Dermis blood vessel endothelial cell (primary cell): ENCODE measurements at places on chromosomes 6 and 20. TPM values are rescaled to one million over a fixed set of nuclear protein-coding genes. Genes with fewer than 3 reads are reported as not detected.
A peak's percentile ranks its signal among the peaks of the same experiment; 100 is the strongest.

- peak; percentile 96 for DNase-seq
These were observed 6.2 kb downstream of the TMEM242 start for GRCh38 chr6:157316871-157317814.

GRCh38 chr6:97630604-97631003, 347.6 kb upstream of the MMS22L start:
- DNase-seq = no peak

DNA sequence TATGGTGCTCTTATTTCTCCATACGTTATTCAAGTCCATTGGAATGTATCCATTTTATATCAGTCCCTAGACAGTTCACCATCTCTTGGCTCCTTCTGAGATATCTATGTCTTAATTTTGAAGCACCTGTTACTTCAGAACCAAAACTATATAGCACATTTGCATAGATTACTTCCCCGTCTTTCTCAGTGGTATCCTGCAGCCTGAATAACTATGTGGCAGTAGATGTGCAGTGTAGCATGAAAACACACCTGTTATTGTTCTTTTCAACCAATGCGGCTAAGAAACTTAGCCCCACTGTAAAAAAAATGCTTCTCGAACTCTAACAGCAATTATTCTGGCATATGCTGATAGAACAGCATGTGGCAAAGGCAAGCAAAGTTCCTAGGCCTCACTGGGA, 1184.4 kb upstream of the ADGRB3 start:
- no peak for DNase-seq

Gene HLA-E
- total RNA-seq = 717 and 1,065 TPM in 2 replicates

GRCh38 chr6:32837651-32838113, 857 bp downstream of the TAP2 start:
- DNase-seq = peak; percentile 17

DNA sequence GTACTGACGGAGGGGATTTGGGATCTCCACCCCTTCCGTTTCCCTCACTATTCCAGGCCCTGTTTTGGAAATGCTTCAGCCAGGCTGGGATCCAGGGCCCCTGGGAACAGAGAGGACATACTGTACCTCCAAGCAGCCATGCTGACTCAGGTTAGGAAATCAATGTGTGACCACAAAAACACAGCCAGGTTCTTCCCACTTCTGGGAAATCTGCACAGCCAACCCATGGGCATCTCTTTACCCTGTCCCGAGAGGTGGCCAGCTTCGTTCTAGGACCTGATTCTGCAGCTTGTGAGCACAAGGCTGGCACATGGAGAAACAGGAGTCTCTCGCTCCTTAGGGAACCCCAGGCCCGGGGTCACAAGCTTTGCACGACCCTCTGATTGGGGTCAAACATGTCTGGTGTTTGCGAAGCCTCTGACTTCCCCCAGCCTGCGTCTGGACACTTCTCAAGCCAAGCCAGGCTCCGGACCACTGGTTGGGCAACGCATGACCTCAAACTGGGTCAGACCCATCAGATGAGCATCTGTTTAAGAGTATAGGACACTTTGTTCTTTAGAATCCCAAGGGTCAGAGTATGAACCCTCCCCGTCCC, 8.3 kb upstream of the TTPAL start:
- DNase-seq = no peak

DNA sequence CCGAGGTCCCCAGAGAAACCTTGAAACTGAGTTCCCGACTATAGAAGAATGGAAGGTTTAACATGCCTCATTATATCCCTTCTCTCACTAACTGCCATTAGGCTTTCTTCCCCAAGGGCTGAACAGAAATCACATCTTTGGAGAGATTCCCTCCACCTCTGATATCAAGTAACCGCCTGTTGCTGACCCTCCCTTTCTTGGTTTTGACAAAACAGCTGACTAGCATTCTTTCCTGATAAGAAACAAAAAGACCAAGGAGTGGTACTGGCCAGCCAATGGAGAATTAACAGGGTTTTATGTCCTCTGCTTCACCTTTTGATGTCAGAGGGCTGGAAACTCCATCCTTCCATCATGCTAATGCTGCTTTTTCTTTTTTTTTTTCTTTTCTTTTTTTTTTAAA, 176.6 kb upstream of the ADGRB3 start:
- DNase-seq = no peak

- no peak for DNase-seq
These were observed 6.8 kb upstream of the ADTRP start for GRCh38 chr6:11785415-11785773.

- DNase-seq = no peak
These were observed 1267.0 kb upstream of the CITED2 start for GRCh38 chr6:140641412-140641811.

DNA sequence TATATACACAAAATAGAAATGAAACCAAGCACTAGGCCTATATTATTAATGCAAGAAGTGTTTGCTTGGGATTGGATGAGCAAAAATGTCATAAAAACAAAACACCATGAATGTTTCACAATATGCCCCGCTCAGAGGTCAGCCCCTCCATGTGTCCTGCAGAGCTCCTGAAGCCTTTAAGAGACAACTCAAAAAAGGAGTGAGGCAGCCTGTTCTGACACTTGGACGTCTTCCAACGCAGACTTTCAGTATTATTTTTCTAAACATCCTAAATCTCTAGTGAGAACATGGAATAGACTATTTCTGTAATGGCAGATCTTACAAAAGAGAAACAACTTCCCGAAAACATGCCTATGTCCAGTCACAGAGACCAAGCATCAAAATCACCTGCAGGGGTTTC, 322.6 kb downstream of the PRKN start:
- no peak for DNase-seq

Gene NINL
- total RNA-seq = 21.6 and 24.8 TPM in 2 replicates

GRCh38 chr6:33622456-33623431, 1.6 kb downstream of the ITPR3 start:
- peak; percentile 19 for DNase-seq

Gene ZKSCAN3
- 6.3 and 9.7 TPM in 2 replicates for total RNA-seq

DNA sequence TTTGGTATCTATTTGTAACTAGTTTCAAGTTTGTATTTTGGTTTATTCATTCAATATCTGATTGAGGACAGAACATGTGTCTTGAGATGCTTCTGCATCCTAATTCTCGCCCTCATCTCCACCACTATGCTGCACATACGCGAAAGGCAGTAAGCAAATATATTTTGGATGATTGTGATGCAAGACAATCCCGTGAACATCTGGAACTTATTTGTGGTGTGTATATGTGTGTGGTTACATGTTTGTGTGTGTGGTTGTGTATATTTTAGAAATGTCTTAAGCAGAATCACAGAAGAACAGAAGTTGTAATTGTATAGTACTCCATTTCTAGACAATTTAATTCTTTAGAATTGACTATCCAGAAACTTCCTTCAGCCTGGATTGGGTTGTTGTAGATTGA, 35.1 kb upstream of the RNF144B start:
- DNase-seq = no peak

Gene SERPINB6
- 127 and 135 TPM in 2 replicates for total RNA-seq

Gene KIAA0408
- total RNA-seq = under 0.01 TPM in 1 of 2 replicates, not detected in the other
